Activated CD8-positive, alpha-beta memory T cell treated with anti-CD3 and anti-CD28 coated beads for 1 hour (primary cell): ENCODE measurements at places on chromosomes 6 and 20.

DNA sequence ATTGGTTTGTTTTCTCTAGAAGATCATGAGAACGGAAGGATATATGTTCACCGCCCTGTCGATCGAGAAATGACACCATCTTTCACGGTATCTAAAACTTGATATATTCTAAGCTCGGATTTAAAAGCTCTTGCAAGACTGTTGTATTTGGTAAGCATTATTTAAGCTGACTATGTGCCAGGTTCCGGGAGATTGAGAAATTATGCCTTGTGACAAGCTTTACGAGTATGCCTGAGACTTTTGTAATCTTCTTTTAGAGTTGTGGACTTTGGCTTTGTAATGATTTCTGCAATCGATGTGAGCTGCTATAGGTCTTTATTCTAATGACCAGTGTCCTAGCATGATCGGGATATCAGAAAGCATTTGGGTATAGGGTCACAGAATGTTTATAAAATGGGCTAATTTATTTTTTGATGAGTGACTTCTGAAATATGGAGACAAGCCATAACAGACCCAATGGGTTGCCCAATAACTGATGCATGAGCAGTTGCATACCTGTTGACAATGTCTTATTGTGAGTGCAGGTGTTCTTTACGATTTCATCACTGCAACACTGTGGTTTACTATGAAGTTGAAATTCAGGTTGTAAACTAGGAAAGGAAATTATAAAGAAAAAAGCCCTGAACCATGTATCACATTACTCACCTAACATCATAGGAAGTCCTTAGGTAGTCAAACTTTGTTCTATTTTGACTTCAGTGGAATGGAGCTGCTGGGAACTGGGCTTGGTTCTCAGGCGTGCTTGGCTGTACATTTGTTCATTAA lies 14.0 kb downstream of the CDH26 start:
- no peak for DNase-seq

GRCh38 chr6:125815080-125815910 lies 24.5 kb downstream of the NCOA7 start:
- DNase-seq, result no peak

- DNase-seq, result no peak
Measured at GRCh38 chr6:136961848-136962247, 39.7 kb downstream of the SLC35D3 start.

DNA sequence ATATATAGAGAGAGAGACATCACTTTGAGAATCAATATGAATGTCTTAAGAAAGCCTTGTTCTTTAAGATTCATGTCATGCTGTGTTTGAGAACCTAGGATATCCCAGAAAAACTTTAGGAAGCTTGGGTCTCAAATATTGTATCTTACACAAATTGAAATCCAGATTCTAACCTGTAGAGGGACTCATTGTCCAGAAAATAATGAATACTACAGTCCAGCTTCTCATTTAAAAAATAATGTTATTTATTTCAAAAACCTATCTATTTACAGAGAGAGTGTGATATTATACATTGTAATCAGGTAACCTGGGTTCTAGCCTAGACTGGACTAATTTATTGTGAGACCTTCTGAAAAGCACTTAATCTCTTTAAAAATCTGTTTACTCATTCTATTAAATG lies 4.2 kb downstream of the RFX6 start:
- DNase-seq, result no peak

GRCh38 chr6:53426667-53427270 lies 78.0 kb upstream of the ELOVL5 start:
- DNase-seq, result no peak

DNA sequence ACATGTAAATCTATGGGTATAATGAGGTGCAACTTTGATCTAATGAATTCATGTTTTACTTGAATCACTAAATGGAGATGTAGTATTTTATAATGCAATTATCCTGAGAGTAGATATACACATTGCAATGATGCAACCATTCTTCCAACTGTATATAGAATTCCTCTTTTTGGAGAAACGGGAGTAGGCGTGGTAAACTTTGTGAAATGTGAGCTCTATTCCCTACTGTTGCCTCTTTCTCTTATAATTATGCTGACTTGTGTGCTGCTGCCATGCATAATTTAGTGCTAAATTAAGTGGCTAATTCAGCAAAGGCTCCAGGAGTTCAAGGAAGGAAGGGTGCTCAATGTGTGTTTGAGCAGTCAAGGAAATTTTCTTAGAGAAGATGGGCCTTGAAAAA lies 116.6 kb upstream of the SLC35B3 start:
- no peak for DNase-seq

DNA sequence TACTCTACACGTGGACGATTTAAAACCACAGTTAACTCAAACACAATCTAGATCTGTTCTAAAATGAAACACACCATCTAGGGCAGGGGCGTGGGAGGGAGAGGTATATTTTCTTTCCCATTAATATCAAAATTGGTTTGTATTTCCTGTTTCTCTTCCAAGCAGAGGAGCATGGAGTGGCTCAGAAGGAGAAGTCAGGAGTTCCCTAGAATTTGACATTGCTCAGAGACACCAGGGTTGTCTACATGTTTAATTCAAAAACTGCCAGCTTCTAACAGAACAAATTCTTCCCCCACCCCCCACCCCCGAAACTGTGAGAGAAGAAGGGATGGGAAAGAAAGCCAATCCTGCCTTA lies 2.3 kb downstream of the PREX1 start:
- DNase-seq, result no peak

DNA sequence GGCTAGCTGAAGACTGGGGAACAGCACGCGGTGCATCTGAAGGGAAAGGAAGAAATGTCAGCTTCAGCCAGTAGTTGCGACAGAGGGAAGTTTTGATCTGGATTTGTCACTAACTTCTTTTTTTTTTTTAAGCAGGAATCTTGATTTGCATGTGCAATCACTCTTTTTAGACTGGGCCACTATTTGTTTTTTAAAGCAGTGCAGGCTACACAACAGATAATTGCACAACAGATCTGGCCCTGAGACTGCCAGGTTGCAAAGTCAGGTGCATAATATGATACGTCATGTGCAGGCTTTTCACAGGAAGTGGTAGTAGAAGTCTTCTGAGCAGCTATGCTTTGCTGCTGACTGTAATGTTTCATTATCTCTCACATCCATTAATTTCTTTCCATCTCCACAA lies 13.5 kb downstream of the PFDN4 start:
- DNase-seq, result no peak

DNA sequence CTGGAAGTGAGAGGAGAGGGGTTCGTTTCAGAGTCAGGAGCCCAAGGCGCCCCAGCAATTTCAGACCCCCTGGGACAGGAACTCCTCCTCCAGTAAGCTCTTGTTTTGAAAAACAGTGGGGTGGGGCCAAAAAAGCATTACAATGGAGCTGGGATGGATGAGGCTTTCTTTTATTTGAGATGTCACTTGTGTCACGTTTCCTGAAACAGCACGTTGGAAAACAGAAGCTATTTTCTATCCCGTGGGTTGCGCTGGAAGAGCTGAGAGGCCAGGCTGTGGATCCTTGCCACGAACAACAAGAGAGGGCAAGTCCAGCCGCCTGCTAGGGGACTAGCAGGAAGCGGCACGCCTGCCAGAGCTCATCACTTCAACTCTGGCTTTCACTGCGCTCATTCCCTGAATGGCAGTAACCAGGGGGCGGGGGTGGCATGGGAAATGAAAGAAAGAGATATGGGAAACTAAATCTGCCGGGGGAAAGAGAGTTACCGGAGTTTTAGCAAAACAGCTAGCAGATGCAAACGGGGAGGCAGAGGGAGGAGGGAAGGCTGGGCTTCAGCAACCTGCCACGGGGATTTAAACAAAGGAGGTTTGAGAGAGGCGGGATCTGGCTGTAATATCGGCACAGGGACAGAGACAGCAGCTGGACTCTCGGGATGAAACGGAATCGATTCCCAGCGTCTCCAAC lies 34.6 kb downstream of the GCNT2 start:
- no peak for DNase-seq

GRCh38 chr20:57892471-57892870 lies 182.7 kb upstream of the PMEPA1 start:
- DNase-seq, result no peak

DNA sequence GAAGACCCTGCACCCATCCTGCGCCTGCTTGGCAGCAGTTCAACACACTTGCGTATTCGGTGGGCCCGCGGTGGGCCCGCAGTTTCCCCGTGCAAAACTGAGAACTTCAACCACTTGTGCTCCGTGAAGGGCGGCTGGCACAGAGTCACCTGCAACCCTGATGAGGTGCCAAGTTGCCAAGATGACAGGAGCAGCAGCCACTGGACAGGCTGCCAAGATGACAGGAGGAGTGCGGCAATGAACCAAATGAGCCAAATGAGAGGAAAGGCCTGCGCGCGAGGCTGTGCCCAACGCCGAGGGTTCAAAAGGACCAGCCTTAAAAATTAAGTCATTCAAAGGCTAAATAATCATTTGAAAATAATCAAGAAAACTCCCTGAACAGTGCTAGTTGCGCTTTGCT lies 20.1 kb downstream of the DIDO1 start:
- DNase-seq, result no peak

DNA sequence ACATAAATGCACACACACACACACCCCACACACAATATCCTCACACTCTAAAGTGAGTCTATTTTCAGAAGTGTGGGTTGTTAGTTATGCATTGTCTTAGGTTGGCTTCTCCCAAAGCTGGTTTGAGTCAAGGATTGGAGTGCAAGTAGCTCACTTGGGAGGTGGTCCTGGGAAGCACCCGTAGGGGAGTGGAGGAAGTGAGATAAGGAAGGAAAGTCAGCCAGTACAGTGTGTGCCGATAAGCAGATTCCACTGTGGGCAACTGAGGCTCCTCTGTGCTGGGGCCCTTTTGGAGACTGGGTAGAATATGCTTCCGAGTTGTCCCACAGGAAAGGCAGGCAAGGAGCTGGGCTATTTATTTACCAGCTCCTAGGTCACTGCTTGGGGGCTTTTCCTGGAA lies 67.2 kb downstream of the PLCB4 start:
- DNase-seq, result no peak

GRCh38 chr6:142843361-142843760 lies 101.6 kb downstream of the HIVEP2 start:
- DNase-seq, result no peak

DNA sequence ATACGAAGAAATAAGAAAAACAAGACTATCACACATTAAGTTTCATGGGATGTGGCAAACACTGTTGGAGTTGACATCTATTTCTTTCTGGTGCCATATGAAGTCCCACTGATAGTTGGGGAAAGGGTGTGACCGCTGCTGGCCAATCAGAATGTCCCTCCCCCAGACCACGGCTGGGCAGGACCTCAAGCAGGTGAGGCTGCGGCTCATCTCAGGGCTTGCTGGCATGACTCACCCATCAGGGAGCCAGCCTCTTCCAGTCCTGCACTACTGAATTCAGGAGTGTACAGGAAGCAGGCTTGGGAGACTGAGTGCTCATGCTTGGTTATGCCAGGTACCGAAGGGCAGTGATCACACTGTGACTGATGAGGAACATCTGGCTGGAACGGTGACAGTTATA lies 18.9 kb downstream of the PREP start:
- no peak for DNase-seq

DNA sequence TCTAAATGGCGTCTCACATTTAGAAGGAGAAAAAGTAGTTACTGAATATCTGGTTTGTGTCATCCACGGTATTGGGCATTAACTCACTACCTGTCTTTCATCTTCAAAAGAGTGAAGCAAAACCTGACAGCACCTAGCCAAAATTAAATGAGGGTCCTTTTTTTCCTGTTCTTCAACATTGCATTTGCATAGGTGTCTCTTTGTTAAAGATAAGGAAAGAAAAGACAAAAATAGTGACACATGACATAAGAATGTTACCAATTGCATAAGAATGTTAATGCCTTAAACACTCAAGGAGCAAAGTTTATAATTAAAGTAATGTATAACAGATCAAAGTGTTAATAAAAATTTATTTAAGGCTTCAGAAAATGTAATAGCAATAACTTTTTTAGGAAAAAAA lies 61.4 kb upstream of the MANEA start:
- no peak for DNase-seq

DNA sequence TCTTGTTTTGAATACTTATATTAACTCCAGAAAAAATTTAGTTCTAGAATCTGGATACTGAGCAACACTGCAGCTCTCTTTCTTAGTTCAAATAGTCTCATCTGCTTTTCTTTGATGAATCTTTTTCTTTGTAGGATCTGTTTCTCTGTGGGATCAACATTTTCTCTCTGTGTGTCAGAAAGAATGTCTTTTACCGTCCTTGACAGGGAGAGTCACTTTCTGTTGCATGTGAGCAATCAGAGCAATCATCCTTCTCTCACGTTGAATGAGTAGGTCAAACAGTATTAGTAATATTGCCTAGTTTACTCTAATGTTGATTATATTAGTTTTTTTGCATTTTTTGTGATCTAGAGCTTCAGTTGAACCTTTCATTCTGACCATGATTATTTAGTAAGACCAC lies 130.9 kb downstream of the TRMT11 start:
- no peak for DNase-seq

- no peak for DNase-seq
Measured at GRCh38 chr20:4007383-4008025, 7.9 kb downstream of the RNF24 start.

DNA sequence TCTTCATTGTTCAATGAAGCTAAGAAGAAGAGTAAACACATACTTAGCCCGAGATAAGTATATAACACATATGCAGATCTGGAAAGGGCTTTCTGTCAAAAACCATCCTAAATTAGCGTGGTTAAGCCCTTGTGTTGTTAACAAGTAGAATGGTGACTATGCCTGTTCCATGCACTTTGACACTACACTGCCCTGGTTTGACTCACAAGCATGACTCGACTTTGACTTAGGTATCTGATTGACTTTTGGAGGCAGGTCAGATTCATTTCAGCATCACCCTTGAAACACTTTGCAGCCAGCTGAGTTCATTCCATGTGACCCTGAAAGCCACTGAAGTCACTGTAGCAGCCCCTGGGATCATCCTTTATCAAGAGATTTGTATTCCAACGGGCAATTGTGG lies 239.8 kb downstream of the TBX18 start:
- no peak for DNase-seq

- DNase-seq, result no peak
Measured at GRCh38 chr6:18212231-18212630, 52.1 kb downstream of the DEK start.

- DNase-seq, result peak; percentile 73
Measured at GRCh38 chr20:21505161-21505809, 8.6 kb downstream of the NKX2-2 start.

- DNase-seq, result no peak
Measured at GRCh38 chr6:132964868-132965382, 150.6 kb downstream of the RPS12 start.

- no peak for DNase-seq
Measured at GRCh38 chr6:107652526-107653182, 162.7 kb downstream of the SOBP start.

GRCh38 chr6:134631398-134631924 lies 313.5 kb upstream of the SGK1 start:
- no peak for DNase-seq

- DNase-seq, result no peak
Measured at GRCh38 chr20:8386991-8387390, 254.9 kb downstream of the PLCB1 start.

GRCh38 chr6:137240168-137240567 lies 21.0 kb upstream of the IFNGR1 start:
- DNase-seq, result no peak

GRCh38 chr20:59866338-59866737 lies 67.1 kb downstream of the SYCP2 start:
- no peak for DNase-seq

GRCh38 chr20:4064144-4064909 lies 49.0 kb upstream of the RNF24 start:
- DNase-seq, result no peak

- DNase-seq, result no peak
Measured at GRCh38 chr6:159595173-159595572, 97.9 kb downstream of the SOD2 start.
